NB4 (cell line): ENCODE measurements at places on chromosomes 3 and 15.
A peak's percentile ranks its signal among the peaks of the same experiment; 100 is the strongest.

- DNase-seq, result no peak
Measured at GRCh38 chr15:74384566-74384880, 17.1 kb upstream of the CYP11A1 start.

DNA sequence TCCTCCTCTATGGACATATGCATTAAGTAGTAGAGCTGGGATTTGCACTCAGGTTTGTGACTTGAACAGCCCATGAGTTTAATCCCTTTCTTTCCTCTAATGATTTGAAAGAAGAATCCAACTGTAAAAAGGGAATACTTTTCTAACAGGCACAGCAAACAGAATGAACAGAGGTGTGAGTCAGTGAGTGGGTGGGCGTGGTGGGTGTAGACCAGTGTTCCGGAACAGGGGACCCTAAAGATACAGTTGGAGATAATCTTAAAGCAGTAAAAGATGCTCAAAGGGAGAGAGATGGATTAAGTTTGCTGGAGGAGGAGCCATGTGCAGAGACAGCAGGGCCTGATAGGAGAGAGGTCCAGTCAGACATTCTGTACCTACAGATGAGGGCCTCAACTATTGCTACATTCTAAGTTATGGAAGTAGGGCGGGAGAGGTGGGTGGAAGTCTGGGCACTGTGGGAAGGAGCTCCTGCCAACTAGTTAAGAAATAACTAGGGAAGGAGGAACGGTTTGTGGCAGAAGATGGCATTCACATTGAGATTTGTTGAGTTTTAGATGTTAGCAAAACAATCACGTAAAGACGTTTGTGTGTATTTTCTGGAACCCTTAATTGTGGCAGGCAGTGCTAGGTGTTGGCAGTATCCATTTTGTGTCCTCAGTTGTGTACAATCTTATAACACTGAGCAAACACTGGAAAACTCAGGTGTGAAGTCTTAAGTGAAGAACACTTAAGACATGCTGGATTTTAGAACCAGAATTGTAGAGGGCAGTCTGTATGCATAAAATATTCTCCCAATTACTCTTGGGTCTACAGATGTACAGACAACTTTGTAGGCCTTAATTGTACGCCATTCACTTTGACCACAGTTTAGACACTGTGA lies 511.0 kb downstream of the GRM7 start:
- DNase-seq, result no peak

DNA sequence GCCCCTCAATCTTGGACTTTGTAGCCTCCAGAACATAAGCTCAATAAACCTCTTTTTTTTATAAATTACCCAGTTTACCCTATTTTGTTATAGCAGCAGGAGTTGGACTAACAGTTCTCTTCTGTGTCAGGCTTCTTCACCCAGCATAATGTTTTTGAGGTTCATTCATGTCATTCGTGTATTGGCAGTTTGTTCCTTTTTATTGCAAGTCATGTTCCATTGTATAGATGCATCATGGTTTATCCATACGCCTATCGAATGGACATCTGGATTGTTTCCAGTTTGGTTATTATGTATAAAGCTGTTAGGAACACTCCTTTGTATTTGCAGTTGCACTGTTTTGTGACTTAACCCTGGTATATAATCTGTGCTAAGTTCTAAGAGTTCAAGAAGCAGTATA lies 39.8 kb downstream of the NR1D2 start:
- no peak for DNase-seq

- DNase-seq, result no peak
Measured at GRCh38 chr15:33955945-33956344, 12.4 kb upstream of the CHRM5 start.

DNA sequence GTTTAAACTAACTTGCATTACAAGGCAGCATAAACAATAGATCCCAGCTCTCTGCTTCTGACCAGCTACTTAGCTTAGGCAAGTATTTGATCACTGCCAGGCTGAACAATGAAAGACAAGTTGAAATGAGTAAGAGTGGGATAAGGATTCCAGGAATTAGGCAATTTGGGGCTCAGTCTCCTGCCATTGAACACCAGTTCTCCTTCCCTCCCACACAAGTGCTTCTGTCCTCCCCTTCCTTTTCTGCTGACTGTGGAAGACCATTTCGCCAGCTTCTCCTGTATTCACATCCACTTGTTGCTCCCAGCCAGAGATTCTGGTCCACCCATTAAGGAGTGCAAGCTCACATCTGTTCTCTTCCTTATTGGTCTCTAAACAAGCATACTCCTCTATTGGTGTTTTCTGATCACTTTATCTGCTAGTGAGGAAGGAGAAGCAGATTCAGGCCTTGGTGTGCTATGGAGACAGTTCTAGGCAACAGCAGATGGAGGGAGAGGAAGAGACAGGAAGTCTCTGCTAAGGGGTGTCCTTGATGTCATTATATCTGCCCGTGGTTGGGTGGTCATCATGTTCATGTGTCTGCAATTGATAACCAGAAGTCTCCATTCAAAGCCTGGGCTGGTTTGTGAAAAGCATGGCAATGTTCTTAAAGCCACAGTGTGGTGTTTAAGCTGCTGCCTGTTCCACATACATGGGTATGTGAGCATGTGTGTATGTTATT lies 121.5 kb downstream of the PLCL2 start:
- no peak for DNase-seq

DNA sequence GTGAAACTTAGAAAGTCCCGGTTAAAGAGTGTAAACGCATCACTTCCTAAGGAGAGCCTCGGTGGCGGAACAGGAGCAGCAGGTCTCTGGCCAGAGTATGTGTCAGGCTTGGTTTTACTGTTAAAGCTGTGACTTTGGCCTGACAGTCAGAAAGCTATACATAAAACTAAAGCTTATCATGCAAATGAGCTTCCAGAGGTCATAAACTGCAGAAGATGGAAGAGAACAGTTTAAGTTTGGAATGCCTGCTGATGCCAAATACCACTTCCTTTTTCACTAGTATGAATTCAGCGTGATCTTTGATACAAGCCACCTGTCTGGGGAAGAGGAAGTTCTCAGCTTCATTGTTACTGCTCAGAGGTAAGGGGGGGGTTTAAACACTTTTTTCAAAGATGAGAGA lies 125.1 kb upstream of the CTDSPL start:
- DNase-seq, result no peak

- no peak for DNase-seq
Measured at GRCh38 chr3:98326945-98327344, 26.7 kb upstream of the OR5K4 start.

DNA sequence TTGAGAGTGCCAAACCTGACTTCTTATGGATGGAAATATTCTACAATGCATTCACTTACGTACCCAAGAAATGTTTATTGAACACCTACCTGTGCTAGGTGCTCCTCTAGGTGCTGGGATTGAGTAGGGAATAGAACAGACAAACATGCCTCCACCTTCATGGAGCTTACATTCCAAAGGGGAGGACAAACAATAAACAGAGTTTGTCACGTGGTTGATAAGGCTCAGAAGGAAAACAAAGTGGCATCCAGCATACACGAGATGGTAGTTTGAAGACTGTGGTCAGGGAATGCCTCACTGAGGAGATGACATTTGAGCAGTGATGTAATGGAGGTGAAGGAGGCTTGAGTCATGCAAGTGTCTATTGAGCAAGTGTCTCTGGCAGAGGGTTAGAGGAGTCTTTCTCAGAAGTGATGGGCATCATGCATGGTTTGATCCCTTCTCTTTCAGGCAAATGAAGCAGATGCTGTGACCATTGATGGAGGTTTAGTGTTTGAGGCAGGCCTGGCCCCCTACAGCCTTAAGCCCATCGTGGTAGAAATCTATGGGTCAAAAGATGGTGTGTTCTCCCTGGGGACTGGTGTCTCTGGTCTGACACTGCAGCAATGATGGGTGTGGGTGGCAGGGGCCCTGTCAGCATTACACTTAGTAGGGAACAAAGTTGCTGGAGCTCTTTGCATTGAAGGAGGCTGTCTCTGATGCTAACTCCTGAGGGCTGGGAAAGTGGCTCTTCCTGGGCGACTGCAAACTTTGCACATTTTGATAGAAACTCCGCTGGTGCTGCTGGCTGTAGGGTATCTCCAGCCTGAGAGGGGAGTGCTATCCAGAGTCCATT lies 29.7 kb upstream of the TOPBP1 start:
- DNase-seq, result peak; percentile 39

DNA sequence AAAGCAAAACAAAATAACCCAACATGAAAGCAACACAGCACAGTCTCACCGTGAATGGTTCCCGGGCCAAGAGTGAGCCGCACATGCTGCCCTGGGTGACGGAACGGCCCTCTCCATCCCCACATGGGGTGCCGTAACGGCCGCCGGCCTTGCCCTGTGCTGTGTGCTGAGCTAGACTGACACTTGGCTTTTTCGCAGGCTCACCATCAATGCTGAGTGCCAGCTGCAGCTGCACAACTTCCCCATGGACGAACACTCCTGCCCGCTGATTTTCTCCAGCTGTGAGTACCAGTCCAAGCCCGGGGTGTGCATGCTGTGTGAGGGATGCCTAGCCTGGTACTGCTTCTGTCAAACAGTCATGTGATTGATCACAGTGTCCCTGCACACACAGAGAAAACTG lies 357.6 kb downstream of the GABRG3 start:
- no peak for DNase-seq

- DNase-seq, result no peak
Measured at GRCh38 chr3:78801926-78802561, 965.8 kb downstream of the ROBO1 start.

DNA sequence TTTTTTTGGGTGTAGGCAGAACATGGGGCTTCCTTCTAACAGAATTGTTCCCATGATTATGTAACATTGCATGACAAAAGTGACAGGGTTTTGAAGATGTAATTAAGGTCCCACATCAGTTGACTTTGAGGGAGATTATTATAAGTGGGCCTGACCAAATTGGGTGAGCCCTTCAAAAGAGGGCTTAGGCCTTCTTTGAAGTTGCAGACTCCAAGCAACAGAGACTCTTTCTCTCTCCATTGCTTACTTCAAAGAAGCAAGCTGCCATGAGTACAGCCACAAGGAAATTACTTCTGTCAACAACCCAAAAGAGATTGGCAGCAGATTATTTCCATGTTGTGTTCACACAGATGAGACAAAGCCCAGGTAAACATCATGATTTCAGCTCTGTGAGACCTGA lies 348.2 kb downstream of the PDCD6IP start:
- no peak for DNase-seq

DNA sequence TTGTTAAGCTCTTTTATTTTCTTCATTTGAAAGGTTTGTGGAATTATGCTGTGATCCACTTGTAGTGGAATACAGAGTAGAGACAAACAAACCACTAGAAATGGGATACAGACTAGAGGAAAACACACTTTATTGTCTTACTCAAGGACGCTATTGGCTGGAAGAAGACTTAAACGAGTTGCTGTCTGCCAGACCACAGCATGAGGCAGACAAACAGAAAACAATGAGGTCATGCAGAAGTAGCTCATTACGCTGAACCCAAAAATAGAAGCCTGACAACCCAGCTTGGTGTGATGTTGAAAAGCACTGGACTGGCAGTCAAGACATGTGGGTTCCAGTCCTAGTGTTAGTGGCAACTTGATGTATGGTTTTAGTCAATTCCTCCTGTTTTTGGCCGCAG lies 62.4 kb upstream of the P3H2 start:
- DNase-seq, result no peak

- DNase-seq, result no peak
Measured at GRCh38 chr3:184238246-184238818, 8.9 kb downstream of the VWA5B2 start.

GRCh38 chr3:10274601-10275000 lies 18.1 kb downstream of the GHRL start:
- DNase-seq, result no peak

DNA sequence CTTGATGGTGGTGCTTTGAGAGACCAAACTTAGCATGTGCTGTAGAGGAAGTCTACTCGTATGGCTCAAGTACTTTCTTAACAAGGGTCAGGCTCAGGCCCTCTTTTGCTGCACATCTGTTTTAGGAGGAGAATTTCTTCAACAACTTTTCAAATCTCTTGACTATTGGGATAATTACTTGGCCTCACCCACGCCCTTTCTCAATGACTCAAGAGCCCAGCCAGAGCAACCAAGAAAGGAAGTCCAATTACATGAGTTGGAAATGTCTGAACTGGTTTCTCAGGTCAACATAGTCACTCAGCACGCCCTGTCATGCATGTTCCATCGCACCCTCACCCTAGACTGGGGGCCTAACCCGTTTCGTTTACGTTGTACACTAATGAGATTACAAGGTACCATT lies 44.8 kb upstream of the UMPS start:
- DNase-seq, result no peak

DNA sequence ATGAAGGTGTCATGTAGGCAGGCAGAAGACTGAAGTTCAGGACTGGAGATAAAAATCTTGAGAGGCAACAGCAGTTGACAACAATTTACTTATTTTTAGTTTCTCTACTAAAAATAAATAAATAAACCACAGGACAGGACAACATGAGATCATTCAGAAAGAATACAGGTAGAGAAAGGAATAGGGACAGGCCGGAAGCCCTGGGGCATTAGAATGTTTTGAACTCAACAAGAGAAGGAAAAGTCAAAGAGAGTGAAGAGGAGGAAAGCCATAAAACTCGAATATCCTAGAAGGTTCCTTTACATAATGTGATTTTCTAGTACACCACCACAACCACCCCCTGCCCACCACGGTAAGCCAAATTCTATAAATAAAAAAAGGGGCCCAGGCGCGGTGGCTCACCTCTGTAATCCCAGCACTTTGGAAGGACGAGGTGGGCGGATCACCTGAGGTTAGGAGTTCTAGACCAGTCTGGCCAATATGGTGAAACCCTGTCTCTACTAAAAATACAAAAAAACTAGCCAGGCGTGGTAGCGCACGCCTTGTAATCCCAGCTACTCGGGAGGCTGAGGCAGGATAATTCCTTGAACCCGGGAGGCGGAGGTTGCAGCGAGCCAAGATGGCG lies 4.7 kb downstream of the PIK3CB start:
- DNase-seq, result no peak

GRCh38 chr3:60890226-60890625 lies 361.0 kb downstream of the FHIT start:
- DNase-seq, result no peak

- DNase-seq, result no peak
Measured at GRCh38 chr3:37145611-37146010, 28.8 kb downstream of the LRRFIP2 start.

DNA sequence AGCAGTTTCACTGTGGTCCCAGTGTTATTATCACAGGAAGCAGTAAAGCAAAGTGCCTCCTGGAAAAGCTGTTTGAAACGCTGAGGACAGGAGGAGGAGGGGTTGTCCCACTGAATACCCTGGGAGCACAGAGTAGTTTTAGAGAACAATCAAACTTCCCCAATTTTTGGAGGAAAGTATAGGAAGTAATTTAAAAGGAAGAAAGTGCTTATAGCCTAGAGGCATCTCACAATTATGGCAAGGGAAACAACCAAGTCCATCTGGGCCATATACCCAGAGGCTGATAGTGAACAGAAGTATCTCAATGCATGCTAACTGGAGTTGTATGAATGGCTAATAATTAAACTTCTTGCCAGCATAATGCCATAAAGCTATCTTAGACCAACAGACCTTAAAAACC lies 137.2 kb upstream of the EPHA6 start:
- no peak for DNase-seq

GRCh38 chr3:29802057-29802456 lies 521.2 kb downstream of the RBMS3 start:
- DNase-seq, result no peak

DNA sequence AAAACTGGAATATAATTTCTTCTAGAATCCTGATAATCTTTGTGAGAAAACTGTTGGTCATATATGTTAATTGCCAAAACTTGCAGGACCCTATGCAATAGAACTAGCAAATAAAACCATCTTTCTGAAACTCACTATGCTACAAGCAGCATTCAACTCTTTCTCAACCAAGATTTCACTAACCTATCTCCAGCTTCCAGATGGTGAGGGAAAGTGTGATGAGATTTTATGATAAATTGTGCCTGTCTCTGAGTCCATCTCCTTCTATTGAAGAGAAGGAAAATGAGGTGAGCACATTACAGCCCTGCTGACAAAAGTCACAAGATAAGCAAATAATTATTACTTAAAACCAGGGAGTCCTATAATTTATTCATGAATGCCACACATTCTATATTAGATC lies 44.1 kb upstream of the UBE2Q2 start:
- no peak for DNase-seq
